ENCODE measurements at places on chromosomes 2 and 18.

- DNase-seq: no peak
Measured at GRCh38 chr2:126978333-126978732, 79.6 kb downstream of the TEX51 start.

DNA sequence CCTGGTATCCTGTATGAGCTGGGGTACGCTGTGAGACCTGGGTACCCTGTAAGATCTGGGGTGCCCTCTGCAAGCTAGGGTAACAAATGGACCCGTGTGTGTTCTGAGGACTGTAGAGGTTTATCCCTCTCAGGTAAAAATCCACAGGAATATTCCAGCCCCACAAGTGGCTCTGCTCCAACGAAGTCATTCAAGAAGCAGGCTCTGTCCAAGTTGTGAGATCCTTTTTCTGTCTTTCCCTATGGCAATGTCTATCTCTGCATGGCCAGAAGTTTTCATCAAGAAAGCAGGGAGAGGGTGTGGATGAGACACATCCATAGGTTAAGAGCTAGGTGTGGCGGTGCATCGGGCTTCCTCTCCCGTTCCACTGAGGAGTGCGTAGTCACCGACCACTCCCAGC, 43.0 kb downstream of the PTGR3 start:
- DNase-seq: no peak

- DNase-seq: no peak
Measured at GRCh38 chr2:21263622-21264021, 139.9 kb downstream of the TDRD15 start.

- no peak for DNase-seq
Measured at GRCh38 chr18:37452682-37453385, 112.8 kb downstream of the CELF4 start.

- DNase-seq: no peak
Measured at GRCh38 chr2:134277223-134277622, 23.4 kb downstream of the MGAT5 start.

- no peak for DNase-seq
Measured at GRCh38 chr18:69978732-69979715, 31.4 kb upstream of the CD226 start.

GRCh38 chr2:172374318-172375240, 52.8 kb upstream of the ITGA6 start:
- no peak for DNase-seq

DNA sequence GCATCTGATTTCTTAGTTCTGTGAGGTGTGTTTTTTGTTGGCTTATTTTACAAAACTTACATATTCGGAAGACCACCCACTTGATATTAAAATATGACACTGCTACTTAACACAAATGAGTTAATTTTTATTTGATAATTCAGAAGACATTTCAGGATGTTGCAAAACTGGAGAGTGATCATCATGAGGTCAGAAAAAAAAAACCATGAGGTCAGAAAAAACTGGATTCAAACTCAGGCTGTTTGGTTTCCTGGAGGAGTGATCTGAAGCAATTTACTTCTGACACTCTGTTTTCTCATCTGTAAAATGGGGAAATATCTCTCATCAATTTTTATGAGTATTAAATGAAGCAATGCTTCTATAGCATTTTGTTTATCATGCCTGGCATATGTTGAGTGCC, 1.8 kb upstream of the CCBE1 start:
- no peak for DNase-seq

DNA sequence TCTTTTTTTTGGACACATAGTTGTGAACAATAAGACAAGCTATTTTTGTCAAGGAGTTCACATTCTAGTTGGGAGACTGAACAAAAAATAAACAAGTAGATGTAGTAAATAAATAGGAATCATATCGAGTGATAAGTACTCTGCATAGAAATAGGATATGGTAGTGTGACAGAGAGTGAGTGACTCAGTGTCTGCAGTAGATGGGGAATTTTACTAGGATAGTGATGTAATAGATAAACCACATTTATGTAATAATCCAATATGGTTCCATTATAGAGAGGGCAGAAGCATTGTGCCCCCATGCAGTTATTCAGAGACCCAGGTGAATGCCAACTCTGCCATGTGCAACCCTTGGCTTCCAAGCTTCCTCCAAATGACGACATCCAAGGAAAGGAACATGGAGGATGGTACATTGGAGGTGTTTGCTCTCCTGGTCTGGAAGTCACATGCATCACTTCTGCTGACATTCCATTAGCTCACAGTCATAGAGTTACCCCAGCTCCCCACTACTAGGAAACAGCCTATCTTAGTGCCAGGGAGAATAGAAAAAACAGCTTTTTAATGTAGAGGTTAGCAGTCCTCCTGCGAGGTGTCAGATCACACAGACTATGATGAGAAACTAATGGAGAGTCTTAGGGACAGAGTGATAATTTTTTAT, 595.4 kb downstream of the NYAP2 start:
- DNase-seq: no peak

DNA sequence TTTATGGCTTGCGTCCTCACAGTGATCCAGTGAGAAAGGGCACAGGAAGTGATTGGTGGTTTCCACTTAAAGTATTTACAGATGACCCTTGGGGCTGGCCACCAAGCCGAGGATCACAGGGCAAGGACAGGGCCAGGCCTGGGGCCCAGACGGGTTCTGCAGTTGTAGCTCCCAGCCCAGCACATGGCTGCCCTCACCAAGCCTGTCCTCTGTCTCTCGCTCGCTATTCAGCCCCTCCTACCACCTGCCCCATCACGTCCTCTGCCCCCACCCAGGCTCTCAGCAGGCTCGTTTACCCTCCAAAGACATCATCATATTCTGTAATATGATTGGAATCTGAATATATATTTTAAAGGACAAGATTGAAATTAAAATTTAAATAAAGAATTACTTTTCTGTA, 246.0 kb downstream of the KLHL29 start:
- DNase-seq: no peak

- no peak for DNase-seq
Measured at GRCh38 chr18:74521068-74521725, 13.1 kb upstream of the CNDP1 start.

GRCh38 chr2:112290648-112291047, 15.3 kb downstream of the ZC3H6 start:
- no peak for DNase-seq

- DNase-seq: no peak
Measured at GRCh38 chr2:62529758-62530157, 23.8 kb upstream of the TMEM17 start.

GRCh38 chr2:8563814-8564474, 117.9 kb upstream of the ID2 start:
- no peak for DNase-seq

GRCh38 chr2:133591164-133591563, 22.9 kb upstream of the NCKAP5 start:
- no peak for DNase-seq

GRCh38 chr18:5729983-5730699, 165.2 kb downstream of the TMEM200C start:
- DNase-seq: no peak

GRCh38 chr2:196971574-196972279, 45.2 kb upstream of the PGAP1 start:
- no peak for DNase-seq

DNA sequence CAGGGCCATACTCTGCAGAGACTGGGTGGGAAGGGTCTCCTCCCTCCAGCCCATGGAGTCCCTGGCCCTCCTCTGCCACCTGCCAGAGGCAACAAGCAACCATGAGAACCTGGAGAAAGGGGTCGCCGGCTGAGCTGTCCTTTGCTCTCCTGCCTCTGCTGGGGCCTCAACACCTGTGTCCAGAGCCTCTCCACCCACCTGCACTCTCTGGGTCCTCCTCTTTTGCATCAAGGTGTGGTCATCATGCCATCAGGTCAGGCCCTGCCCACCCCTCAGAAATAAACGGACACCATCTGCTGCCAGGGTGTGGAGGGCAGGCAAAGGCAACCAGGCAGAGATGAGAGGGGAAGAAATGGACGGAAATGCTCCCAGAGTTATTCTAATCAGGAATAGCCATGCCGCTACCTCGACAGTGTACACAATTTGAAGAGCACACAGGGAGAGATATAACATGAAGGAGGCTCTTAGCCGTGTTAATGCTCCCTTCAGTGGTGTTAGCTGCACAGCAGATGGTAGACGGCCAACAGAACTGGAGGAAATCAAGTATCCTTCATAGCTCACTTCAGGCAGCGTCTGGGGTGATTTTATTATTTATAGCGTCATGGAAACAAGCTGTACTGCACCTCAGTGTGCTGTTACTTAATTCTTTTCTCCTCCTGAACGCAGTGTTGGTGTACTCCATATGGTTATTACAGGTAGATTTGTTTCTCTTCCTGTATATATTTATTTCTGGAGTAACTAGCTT, 247.9 kb downstream of the TSN start:
- no peak for DNase-seq

DNA sequence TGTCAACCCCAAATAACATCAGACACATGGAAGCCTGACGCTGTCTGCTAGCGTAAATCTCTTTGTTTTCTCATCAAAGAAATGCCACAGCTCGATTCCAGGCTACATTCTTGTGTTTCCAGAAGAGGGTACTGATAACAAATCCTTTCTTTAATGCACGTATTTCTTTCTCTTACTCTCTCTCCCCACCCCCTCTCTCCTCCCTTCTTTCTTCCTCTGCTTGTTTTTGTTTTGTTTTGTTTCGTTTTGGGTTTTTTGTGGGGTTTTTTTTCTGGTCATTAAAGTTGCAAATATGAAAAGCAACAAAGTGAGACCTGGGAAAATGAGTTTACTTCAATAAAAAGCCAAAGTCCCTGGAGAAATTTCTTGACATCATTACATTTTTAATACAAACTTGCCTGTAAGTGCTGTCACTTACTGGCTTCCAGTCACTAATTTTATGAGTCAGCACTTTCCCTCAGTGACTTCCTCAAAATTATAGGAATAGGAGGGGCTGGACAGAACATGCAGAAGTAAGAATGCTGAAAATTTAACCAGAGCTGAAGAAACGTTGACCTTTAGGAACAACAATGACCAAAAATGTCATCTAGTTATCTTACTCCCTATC, 106.7 kb upstream of the NABP1 start:
- DNase-seq: no peak

DNA sequence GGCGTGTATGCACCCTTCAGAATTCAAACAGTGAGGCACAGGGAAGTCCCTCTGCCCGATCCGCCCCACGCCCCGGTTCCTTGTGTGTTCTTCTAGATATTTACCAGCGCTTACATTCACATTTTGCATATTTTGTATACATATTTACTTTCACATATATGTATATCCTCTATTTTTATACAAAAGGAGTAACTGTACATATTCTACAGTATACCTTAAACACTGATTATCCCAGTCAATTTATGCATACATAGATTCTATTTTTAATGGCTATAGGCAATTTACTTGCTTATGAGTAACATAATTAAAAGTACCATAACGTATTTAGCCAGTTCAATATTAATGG, 307 bp upstream of the DUSP11 start:
- DNase-seq: no peak

DNA sequence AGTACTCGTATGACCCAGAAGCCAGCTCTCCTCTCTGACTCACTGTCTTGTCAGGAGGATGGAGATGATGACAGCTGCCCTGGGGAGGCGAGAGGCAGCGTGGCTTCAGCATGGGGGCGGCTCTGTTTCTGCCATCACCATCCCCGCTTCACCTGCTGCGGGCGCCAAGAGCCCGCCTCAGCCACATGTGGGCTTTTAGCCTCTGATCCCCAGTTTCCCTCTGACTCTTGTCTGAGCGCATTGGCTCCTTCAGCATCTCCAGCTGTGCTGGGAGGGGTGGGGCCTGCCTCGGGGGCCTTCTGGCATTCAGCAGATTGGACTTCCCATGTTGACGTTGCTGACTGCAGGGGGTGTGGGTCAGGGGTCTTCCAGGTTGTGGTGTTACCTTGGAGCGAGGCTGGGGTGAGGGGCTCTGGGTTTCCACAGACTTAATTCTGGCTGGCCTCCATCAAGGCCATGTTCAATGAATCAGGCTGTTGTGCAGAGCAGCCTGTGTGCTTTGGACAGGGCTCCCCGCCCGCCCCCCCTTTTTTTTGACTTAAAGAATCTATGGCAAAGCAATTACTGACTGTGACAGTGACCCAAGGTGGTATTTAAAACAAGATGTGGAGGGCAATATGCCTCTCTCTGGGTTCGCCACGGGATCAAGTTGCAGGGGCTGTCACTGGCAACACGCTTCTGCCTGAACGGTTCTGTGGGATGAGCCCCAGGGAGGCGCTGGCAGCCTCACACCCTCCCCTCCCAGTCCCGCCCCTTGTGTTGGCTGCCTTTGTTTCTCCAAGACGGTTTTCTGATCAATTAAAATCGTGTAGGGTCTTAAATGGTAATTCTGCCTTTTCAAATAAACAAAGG, 228.3 kb downstream of the LDLRAD4 start:
- DNase-seq: no peak

GRCh38 chr2:1047485-1047884, 96.8 kb downstream of the SNTG2 start:
- no peak for DNase-seq

GRCh38 chr2:9709539-9710285, 78.9 kb upstream of the YWHAQ start:
- DNase-seq: no peak

- DNase-seq: no peak
Measured at GRCh38 chr2:42970151-42970550, 177.8 kb upstream of the HAAO start.

DNA sequence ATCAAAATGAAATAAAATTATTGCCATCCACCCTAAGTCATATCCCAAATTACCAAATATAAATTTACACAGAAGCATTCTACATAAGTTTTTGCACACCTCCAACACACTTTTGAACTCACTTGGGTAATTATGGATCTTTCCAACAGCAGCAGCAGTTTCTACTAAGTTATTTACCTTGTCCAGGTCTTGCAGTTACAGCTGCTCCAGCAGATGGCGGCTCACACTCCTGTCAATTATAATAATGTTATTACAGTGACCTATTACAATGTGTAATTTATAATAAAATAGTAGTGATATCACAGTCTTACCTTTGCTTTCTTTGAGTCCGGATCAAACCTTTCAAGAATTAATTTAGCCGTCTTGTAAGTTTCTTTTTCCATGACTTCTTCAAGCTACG, 37.9 kb downstream of the LNPK start:
- no peak for DNase-seq

DNA sequence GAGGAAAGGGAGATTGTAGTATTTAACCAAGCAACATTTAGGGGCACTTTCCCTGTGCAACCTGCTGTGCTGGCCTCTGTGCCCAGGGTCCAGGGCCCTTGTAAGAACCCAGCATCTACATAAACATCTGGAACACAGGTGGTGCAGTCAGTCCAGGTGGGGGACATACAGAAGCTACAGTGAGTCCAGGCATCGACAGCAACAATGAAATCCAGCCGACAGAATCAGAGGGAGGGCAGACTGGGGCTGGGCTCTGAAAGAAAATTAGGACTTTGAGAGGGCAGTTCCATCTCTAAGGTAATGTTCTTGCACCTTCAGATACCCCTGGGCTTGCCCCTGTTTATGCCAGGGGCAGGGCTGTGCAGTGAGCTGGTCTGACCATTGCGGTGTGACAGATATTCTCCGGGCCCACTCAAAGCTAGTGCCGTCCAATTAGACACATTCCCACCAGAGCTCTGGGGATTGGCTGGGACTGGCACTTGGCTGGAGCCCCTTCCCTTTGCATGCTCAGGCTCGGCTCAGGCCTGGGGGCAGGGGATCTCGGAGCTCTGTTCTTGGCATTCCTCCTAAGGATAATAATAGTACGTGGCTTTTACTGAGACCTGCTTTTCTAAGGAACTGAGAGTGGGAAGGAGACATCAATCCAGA, 5.4 kb downstream of the LBH start:
- DNase-seq: no peak

GRCh38 chr2:168430431-168430830, 25.6 kb upstream of the CERS6 start:
- no peak for DNase-seq

GRCh38 chr18:6729247-6730091, at the start of gene ARHGAP28:
Gene ARHGAP28 (plus strand): TSS chr18:6729716. CDS start chr18:6729822, 106 bp downstream.
- DNase-seq: no peak
